Activated CD4-positive, alpha-beta memory T cell treated with anti-CD3 and anti-CD28 coated beads for 36 hours (primary cell): ENCODE measurements at places on chromosomes 16 and 17.

GRCh38 chr16:66728117-66728787 lies 23.2 kb downstream of the DYNC1LI2 start:
- DNase-seq: no peak

- DNase-seq: no peak
Measured at GRCh38 chr17:17528696-17529652, 32.8 kb upstream of the RASD1 start.

GRCh38 chr17:74795327-74796020 lies 19.3 kb upstream of the NAT9 start:
- DNase-seq: no peak

DNA sequence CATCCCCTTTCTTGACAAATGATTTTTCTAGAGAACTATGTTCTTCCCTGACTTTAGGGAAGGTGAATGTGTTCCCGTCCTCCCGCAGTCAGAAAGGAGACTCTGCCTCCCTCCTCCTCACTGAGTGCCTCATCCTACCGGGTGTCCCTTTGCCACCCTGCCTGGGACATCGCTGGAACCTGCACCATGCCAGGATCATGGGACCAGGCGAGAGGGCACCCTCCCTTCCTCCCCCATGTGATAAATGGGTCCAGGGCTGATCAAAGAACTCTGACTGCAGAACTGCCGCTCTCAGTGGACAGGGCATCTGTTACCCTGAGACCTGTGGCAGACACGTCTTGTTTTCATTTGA lies 7.4 kb downstream of the NAT9 start:
- no peak for DNase-seq
